ENCODE measurements at places on chromosomes 16 and 17.

GRCh38 chr17:44348234-44348987, 3.3 kb downstream of the GRN start:
- no peak for DNase-seq

DNA sequence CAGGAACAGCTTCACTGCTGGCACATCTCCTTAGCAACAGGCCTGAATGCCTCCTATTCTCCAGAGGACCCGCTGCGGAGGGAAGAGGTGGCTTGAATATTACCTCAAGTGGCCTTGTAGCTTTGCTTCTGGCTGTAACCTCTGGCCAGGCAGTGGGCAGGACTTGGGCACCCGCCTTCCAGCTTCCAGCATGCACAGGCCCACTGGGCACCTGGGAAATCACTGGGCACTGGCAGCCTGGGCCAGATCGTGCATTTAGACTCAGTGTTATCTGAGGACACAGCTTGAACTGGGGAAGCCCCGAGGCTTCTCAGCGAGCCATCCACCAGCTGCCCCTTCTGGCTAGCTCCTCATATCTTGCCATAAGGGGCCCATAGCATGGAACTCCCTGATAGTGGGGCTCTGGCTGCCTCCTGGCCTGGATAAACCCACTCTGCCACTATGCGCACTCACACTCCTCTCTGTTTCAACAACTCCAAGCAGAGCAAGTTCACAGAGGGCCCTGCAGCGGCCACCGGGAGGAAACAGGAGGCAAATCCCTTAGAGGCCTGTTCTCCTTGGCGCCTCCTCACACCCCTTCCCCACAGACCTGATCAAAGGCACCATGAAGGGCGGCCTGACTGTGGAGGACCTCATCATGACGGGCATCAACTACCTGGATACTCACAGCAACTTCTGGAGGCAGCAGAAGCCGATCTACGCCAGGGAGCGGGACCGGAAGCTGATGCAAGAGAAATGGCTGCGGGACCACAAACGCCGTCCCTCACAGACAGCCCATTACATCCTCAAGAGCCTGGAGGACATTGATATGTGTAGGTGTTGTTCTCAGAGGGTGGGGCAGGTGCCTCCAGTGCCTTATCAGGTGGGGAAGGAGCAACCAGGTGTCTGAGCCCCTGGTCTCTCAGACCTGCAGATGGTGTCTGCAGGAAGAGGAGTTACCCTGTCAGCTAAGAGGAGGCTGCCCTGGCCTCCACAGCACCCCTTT, 7.8 kb downstream of the ODAD4 start:
- no peak for DNase-seq

DNA sequence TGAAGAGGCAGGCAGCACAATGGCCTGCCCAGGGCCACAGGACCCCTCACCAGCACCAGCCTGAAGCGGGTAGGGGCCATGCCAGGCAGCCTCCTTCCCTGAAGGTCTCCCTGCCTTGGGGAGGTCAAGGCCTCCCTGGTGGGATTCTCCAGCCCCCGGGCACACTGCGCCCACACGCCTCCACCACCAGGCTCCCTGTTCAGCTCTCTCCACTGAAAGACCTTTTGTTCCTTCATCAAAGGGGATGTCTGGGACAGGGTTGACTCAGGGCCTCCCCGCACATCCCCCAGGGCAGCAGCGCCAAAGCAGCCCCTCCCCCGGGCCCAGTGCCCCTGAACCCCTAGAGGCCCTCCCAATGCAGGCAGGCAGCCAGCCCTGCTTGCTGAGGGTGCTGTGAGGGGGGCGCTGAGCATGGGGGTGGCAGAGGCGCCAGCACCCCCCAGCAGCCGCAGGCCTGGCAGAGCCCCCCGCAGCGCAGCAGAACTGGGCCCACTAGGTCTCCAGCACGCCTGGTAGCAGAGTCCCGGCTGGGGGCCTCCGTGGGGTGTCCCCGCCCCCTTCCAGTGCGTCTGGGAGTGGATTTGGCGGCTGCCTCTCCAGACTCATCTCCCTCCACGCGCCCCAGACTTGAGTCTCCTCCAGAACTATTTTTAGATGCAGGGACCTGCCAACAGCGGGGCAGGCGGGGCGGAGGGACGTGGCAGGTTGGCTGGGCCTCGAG, 13.1 kb downstream of the BCAR1 start:
- no peak for DNase-seq

GRCh38 chr17:79311373-79311772, 236.7 kb downstream of the ENGASE start:
- no peak for DNase-seq

GRCh38 chr17:63834431-63835166, 7.1 kb upstream of the FTSJ3 start:
- peak; percentile 65 for DNase-seq

Data from central memory CD4-positive, alpha-beta T cell (primary cell).